ENCODE measurements at places on chromosomes 11 and 22. TPM values are rescaled to one million over a fixed set of nuclear protein-coding genes. Genes with fewer than 3 reads are reported as not detected.

The SHISA8 gene
- not detected for total RNA-seq

The C11orf52 gene
- 2.6 TPM for total RNA-seq

The SNRPD3 gene
- 62.9 TPM for total RNA-seq

The AGBL2 gene
- total RNA-seq: 1.2 TPM

The CLDN5 gene
- total RNA-seq: 9.3 TPM

The FLRT1 gene
- total RNA-seq: 1.2 TPM

The TSGA10IP gene
- total RNA-seq: not detected

The PRAME gene
- 0.27 TPM for total RNA-seq

The MRGPRX3 gene
- not detected for total RNA-seq

The PTDSS2 gene
- 24.9 TPM for total RNA-seq

The HEPHL1 gene
- total RNA-seq: not detected

The YAP1 gene
- 74.9 TPM for total RNA-seq

The TRPT1 gene
- 49.7 TPM for total RNA-seq

The APOL4 gene
- total RNA-seq: 6.1 TPM

The TRIM3 gene
- 11.7 TPM for total RNA-seq

The RFPL3 gene
- total RNA-seq: not detected

The ZNF70 gene
- total RNA-seq: 3.0 TPM

The SLC17A6 gene
- not detected for total RNA-seq

The GLYAT gene
- total RNA-seq: 0.22 TPM

The OR52A1 gene
- total RNA-seq: not detected

The OR5B21 gene
- not detected for total RNA-seq

The GRIA4 gene
- 0.43 TPM for total RNA-seq
